Activated T-helper 1 cell treated with anti-CD3 and anti-CD28 coated beads, Interleukin-12 subunit alpha, Interleukin-12 subunit beta, Interleukin-2, Interleukin-4 antibody, amounts not matched to agents 30 ng/mL and 10 ng/mL and 1 ng/mL, durations not matched to agents 14 hours and 24 hours and 36 hours (primary cell): ENCODE measurements at places on chromosomes 5 and 9.

DNA sequence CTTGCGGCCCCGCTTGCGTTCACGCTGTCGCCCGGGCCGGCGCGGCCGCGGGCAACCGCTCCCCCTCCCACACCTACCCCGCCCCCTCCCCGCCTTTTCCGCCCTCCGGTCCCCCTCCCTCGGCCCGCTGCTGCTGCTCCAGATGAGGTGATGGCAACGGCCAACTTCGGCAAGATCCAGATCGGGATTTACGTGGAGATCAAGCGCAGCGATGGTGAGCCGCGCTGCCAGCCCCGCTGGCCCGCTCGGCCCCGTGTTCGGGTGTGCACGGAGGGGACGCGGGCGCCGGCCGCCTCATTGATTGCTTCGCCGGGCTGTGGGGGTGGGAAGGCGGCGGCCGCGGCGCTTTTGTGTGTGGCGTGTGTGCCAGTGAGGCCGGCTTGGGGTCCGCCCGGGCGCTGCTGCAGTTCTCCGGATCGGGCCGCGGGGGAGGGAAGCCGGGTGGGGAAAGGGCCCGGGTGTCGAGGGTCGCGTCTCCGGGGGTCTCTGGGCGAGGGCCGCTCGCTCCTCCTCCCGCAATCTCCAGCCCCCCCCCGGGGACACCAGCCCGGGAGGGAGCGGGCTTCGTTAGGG is 403 bp downstream of the KIF2A start:
- no peak for DNase-seq

- no peak for DNase-seq
Observed at GRCh38 chr9:118563677-118564076, 805.6 kb downstream of the BRINP1 start.

DNA sequence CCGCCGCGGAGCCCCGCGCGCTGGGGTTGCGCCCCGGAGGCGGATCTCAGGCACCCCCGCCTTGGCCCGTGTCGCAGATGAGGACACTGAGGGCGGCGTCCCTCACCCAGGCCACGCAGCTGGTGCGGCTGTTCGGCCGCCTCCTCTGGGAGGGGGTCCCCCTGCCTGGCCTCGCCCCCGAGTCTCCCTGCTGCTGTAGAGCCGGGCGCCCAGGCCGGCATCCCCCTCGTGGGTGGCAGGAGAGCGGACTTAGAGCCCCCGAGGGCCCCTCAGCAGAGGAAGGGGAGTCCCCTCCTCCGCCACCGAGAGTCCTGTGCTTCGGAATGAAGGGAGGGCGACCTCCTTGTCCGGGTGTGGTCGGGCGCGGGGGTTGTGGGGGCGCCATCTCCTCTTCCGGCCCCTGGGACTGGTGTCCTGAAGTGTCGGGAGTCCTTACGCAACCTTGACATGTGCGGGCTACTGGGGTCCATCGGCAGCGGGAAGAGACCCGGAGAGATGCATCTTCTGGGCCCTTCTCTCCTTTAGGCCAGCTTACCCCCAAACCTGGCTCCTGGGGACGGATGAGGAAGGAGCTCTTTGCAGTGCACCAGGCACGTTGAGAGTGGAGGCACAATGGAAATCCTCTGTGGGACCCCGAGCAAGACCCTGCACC is 11.7 kb upstream of the EXOSC2 start:
- DNase-seq, result no peak

- no peak for DNase-seq
Observed at GRCh38 chr5:81154725-81155124, 78.4 kb upstream of the CKMT2 start.

GRCh38 chr9:108702681-108703080 is 153.1 kb downstream of the ACTL7B start:
- DNase-seq, result no peak

- no peak for DNase-seq
Observed at GRCh38 chr9:5231212-5231611, at the start of gene INSL4. INSL4 (plus strand) TSS chr9:5231419; CDS start chr9:5231524, 105 bp downstream.
